ENCODE measurements at places on chromosomes 11 and 22. TPM values are rescaled to one million over a fixed set of nuclear protein-coding genes. Genes with fewer than 3 reads are reported as not detected.

DNA sequence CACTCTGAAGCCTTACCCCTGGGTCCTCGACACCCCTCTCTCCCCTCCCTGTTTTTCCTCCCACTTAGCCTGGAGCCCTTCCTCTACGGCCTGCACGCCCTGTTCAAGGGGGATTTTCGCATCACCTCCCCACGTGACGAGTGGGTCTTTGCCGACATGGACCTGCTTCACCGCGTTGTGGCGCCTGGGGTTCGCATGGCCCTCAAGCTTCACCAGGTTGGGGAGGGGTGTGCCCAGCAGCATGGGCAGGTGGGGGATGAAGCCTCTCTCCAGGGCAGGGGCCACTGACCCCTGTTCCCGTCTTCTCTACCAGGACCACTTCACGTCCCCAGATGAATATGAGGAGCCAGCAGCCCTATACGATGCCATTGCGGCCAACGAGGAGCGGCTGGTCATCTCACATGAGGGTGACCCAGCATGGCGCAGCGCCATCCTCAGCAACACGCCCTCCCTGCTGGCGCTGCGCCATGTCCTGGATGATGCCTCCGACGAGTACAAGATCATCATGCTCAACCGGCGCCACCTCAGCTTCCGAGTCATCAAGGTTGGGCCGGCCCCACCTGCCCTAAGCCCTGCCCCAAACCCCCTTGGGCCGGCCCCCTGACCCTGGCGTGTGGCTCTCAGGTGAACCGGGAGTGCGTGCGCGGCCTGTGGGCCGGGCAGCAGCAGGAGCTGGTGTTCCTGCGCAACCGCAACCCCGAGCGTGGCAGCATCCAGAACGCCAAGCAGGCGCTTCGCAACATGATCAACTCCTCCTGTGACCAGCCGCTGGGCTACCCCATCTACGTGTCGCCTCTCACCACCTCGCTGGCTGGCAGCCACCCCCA lies 2.8 kb upstream of the SIPA1 start:
- DNase-seq, result no peak
- no peak overlapping the region for H3K27ac ChIP-seq
- H3K4me3 ChIP-seq, result no peak overlapping the region

The OMP gene
- total RNA-seq, result not detected

- peak overlapping the region; percentile 95 for H3K27ac ChIP-seq
- peak overlapping the region; percentile 89 for H3K4me3 ChIP-seq
- H3K36me3 ChIP-seq, result peaks cover 7% of the 10 kb centered on the region
- H3K4me1 ChIP-seq, result peaks cover 17% of the 10 kb centered on the region
- H3K27me3 ChIP-seq, result no peaks in the 10 kb centered on the region
These were observed 539 bp downstream of the EIF4ENIF1 start for GRCh38 chr22:31488988-31489617.

- H3K27me3 ChIP-seq, result peaks cover 6% of the 10 kb centered on the region
- DNase-seq, result no peak
- no peak overlapping the region for H3K4me3 ChIP-seq
- H3K4me1 ChIP-seq, result no peaks in the 10 kb centered on the region
These were observed 618.2 kb downstream of the TBC1D22A start for GRCh38 chr22:47380692-47381091.

- H3K4me1 ChIP-seq, result no peaks in the 10 kb centered on the region
- H3K27ac ChIP-seq, result no peak overlapping the region
- peaks cover 40% of the 10 kb centered on the region for H3K27me3 ChIP-seq
- DNase-seq, result no peak
These were observed 22.0 kb downstream of the JAML start for GRCh38 chr11:118202599-118203422.

GRCh38 chr11:117827521-117828511 lies 3.3 kb upstream of the FXYD2 start:
- no peak overlapping the region for H3K27ac ChIP-seq
- DNase-seq, result no peak
- no peak overlapping the region for H3K4me3 ChIP-seq
- peaks cover 19% of the 10 kb centered on the region for H3K27me3 ChIP-seq
- no peaks in the 10 kb centered on the region for H3K4me1 ChIP-seq

GRCh38 chr11:118151431-118151830 lies 1.2 kb downstream of the SCN4B start:
- H3K36me3 ChIP-seq, result no peaks in the 10 kb centered on the region
- peaks cover 76% of the 10 kb centered on the region for H3K27me3 ChIP-seq
- H3K27ac ChIP-seq, result no peak overlapping the region
- H3K4me3 ChIP-seq, result no peak overlapping the region

The GALNT18 gene
- total RNA-seq, result 5.6 TPM

The NDUFV1 gene
- 168 TPM for total RNA-seq

DNA sequence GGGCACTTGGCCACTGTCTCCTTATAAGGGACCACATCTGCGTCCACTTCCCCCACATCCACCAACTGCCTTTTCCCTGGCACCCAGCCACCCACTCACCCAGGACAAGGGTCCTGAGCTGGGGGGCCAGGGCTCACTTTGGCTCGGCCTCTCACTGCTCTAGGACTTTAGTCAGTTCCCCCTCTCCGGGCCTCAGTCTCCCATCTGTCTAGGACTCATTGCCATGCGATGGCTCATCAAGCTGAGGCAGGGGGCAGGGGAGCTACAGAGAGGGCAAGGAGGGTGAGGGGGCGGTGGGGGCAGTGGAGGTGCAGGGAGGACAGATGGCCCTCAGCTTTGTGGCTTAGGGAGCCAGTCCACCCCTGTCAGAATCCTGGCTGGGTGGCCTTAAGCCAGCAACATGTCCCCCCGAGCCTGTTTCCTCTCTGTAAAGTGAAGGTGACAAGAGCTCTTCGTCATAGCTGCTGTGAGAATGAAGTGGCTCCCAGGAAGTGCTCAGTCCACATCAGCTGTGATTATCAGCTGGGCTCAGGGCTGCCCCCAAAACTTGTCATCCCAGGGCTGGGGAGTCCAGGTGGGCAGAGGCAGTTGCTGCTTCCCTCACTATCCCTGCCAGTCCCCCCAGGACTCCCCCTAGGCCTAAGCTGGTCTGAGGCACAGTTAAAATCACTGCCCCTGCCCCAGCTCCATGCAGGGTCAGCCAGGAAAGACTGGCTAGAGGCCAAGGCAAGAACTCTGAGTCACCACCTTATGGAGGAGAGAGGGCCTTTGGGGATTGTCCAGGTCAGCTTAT lies 14.9 kb downstream of the RAC2 start:
- H3K27ac ChIP-seq, result peak overlapping the region; percentile 79
- H3K36me3 ChIP-seq, result no peaks in the 10 kb centered on the region

- no peak overlapping the region for H3K4me3 ChIP-seq
- no peaks in the 10 kb centered on the region for H3K27me3 ChIP-seq
- H3K4me1 ChIP-seq, result peaks cover 1% of the 10 kb centered on the region
These were observed 24.1 kb downstream of the ADAMTS15 start for GRCh38 chr11:130472434-130472961.

DNA sequence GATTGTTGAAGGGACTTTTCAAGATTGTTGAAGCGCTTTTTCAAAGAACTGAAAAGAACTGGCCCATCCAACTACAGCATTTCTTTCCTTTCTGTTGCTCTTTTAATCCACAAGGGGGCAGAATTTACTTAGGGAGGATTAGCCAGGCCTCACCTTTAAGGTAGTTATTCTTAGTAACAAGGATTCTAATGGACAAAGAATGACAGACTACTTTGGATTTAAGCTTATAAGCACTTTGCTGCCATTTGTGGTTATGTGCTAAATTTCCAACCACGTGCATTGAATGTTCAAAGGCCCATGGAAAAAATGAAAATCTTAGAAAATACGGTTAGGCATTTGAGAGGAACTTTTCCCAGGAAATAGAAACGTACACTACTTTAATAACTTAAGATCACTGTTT lies 49.5 kb upstream of the HSPA8 start:
- H3K27me3 ChIP-seq, result no peaks in the 10 kb centered on the region
- peak; percentile 73 for DNase-seq
- peaks cover 12% of the 10 kb centered on the region for H3K4me1 ChIP-seq
- H3K27ac ChIP-seq, result peak overlapping the region; percentile 59
- no peak overlapping the region for H3K4me3 ChIP-seq

DNA sequence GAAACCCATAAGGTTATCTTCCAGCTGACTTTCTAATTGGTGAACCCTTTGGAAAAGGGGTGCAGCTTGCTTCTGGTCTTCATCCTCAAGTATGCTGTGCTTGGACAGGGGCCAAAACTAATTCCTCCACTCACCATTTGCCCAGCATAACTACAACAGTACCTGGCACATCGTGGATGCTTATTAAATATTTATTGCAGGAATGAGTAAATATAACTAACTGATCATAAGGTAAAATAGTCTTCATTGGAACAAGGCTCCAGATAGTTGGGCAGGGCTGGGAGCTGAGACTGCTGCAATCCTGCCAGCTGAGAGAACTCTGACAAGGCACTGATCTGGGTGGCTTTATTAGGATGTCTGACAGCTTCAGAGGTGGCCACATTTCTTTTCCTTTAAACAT lies 2.4 kb upstream of the SIDT2 start:
- no peak for DNase-seq
- H3K4me1 ChIP-seq, result peaks cover 27% of the 10 kb centered on the region
- no peaks in the 10 kb centered on the region for H3K27me3 ChIP-seq
- H3K4me3 ChIP-seq, result no peak overlapping the region

The C11orf87 gene
- total RNA-seq, result 0.76 TPM

- DNase-seq, result peak; percentile 68
- H3K4me3 ChIP-seq, result no peak overlapping the region
- H3K4me1 ChIP-seq, result peaks cover 22% of the 10 kb centered on the region
- H3K27ac ChIP-seq, result no peak overlapping the region
- H3K27me3 ChIP-seq, result peaks cover 5% of the 10 kb centered on the region
These were observed 75.5 kb downstream of the ENTHD1 start for GRCh38 chr22:39818094-39818493.

The MOB2 gene
- total RNA-seq, result 29.3 TPM

DNA sequence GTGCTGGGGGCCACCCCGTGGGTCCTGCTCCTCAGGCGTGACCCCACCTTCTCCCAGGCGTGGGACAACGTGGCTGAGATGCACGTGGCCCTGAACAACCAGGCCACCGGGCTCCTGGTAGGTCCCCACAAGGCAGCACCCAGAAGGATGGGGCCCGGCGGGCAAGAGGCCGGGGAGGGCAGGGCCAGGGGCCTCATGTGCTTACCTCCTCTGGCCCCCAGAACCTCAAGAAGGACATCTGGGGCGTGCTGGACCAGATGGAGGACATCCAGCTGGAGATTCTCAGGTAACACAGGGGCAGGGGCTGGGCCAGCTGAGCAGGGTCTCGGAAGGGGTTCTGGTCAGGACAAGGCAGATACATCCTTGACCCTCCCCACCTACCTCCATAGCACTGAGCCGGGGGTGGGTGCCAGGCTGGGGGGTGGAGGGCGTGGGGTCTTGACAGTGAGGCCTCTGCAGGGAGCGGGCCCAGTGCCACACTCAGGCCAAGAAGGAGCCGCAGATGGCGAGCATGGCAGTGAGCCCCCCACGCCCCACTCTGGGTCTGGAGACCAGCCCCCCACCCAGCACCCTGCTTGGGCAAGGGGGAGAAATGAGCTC lies 186.3 kb downstream of the IGLL1 start:
- H3K4me3 ChIP-seq, result no peak overlapping the region
- no peaks in the 10 kb centered on the region for H3K27me3 ChIP-seq
- H3K36me3 ChIP-seq, result no peaks in the 10 kb centered on the region
- no peak for DNase-seq

GRCh38 chr22:46595545-46595944 lies 24.6 kb upstream of the GRAMD4 start:
- DNase-seq, result no peak
- peaks cover 12% of the 10 kb centered on the region for H3K4me1 ChIP-seq
- no peaks in the 10 kb centered on the region for H3K27me3 ChIP-seq

DNA sequence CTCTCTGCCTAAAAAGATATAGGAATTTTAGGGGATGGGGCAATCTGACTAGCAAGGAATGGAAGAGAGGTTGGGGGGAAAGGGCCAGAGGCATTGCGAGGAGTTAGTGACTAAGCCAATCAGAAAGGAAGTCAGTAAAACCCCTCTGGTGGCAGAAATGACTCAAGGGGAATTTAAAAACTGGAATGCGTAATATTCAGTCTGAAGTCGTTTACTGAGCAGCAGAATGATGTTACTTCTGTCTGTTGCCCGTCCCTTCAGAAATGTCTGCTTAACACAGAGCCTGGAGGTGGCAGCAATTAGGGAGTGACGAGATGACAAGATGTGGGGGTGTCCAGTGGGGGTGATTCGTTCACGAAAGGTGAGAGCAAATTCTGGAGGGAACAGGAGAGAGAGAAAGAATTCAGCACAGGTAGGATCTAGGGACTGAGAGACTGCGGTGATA lies 107.7 kb upstream of the CLMP start:
- no peaks in the 10 kb centered on the region for H3K36me3 ChIP-seq
- peak overlapping the region; percentile 33 for H3K27ac ChIP-seq
- H3K27me3 ChIP-seq, result no peaks in the 10 kb centered on the region
- peak overlapping the region; percentile 65 for H3K4me3 ChIP-seq

The TBX10 gene
- not detected for total RNA-seq

DNA sequence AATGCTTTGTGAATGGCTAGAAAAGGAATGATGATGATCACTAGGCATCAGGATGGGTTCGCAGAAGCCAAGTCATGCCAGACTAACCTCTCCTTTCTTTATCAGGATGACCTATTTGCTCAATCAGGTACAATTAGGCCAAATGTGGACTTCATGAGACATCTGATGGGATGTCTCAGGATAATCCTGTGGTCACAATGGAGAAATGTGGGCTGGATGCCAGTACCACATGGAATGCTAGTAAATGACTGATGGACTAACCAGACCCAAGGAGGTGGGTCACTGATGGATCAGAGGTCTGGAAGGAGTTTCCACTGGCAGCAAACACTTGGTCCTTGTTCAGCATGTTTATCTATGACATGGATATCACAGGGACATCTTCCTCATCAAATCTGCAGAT lies 94.8 kb upstream of the PHOX2A start:
- peak; percentile 35 for DNase-seq
- H3K4me3 ChIP-seq, result no peak overlapping the region
- H3K27me3 ChIP-seq, result no peaks in the 10 kb centered on the region
- H3K36me3 ChIP-seq, result no peaks in the 10 kb centered on the region

The INPP5J gene
- total RNA-seq, result 0.13 TPM

- no peaks in the 10 kb centered on the region for H3K27me3 ChIP-seq
- no peak for DNase-seq
- H3K27ac ChIP-seq, result no peak overlapping the region
- peaks cover 19% of the 10 kb centered on the region for H3K4me1 ChIP-seq
- peaks cover 6% of the 10 kb centered on the region for H3K36me3 ChIP-seq
These were observed 28.5 kb downstream of the UQCR10 start for GRCh38 chr22:29795663-29796062.

DNA sequence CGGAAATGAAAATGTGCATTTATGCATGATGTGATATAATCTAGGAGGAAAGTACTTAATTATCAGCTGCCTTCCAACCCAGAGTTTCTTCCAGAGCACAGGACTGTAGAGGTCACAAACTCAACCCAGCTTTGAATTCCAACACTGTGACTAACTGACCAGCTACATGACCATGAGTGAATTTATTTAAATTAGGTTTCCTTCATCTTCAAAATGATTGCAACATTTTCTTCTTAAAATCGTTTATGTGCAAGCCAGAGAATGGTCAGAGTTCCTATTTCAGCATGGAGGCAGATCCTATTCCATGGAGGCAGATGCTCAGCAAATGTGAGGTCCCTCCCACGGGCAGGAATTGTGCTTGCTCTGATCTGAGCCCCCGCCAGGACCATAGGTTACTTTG lies 42.4 kb downstream of the OSBP start:
- H3K27ac ChIP-seq, result peak overlapping the region; percentile 65
- H3K4me3 ChIP-seq, result no peak overlapping the region
- H3K27me3 ChIP-seq, result no peaks in the 10 kb centered on the region
- peaks cover 24% of the 10 kb centered on the region for H3K36me3 ChIP-seq
- peak; percentile 85 for DNase-seq
- peaks cover 24% of the 10 kb centered on the region for H3K4me1 ChIP-seq
